ENCODE measurements at places on chromosomes 2 and 18.

GRCh38 chr2:111634050-111634794, 249.8 kb downstream of the ANAPC1 start:
- DNase-seq: no peak

- no peak for DNase-seq
These were observed 96.8 kb downstream of the STPG4 start for GRCh38 chr2:47058003-47058931.

DNA sequence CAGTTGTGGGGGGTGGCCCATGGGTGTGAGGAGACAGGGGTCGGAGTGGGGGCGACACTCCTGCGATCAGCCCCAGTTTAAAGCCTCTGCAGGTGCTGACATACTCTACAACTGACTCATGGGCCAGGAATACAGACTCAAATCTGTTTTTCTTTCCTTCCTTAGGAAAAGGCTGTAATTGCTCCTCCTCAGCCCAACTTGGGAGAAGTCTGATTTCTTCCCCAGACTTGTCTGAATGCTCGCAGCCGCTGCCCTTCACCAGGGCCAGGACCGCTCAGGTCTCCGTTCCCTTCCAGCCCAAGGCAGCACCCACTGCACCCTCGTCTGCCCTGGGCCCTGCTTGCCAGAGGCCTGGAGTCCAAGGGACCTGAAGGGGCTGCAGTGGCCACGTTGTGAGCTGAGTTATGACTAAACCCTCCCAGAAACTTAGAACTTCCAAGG, 41.3 kb downstream of the RHOB start:
- DNase-seq: no peak

GRCh38 chr18:77119851-77120491, 12.6 kb downstream of the MBP start:
- peak; percentile 27 for DNase-seq

GRCh38 chr2:232329716-232330067, 48.9 kb upstream of the ALPP start:
- no peak for DNase-seq

DNA sequence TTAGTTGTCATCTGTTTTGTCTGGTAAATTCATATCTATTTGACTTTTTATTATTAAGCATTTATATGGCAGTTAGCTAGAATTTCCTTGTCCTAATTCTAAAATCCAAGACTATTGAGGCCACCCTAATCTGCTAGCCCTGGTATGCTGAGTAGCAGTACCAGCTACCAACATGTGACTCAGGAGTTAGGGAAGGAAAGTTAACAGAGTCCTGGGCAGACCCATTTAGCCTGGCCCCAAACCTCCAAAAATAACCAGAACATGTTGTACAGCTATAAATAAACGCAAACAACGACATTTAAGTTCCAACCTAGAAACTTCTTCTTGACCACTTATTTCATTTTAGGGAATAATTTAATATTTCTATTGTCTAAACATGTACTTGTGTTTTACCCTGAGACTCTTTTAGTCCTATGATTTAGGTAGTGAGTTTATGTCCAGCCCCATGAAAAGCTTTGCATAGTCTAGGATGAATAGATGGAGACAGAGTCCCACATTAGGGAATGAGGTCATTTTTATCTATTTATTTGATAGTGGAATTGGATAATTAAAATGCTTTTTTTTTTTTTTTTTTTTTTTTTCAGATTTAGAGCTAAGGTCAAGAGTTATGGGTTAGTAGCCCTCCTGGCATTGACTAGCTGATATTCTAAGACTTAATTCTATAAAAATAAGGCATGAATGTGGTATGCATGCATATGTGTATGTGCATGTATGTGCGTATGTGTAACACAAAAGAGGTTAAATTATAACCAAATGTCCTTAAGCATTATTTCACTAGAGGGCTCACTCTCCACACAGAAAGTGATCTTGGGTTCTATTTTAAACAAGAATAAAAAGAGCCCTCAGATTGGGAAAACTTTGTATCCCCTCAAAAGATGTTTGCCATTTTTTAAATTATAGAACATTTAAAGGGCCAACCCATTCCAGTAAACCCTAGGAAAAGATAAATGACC, 160.1 kb upstream of the MAPRE2 start:
- no peak for DNase-seq

GRCh38 chr18:65435534-65435933, 315.3 kb upstream of the CDH7 start:
- DNase-seq: no peak

DNA sequence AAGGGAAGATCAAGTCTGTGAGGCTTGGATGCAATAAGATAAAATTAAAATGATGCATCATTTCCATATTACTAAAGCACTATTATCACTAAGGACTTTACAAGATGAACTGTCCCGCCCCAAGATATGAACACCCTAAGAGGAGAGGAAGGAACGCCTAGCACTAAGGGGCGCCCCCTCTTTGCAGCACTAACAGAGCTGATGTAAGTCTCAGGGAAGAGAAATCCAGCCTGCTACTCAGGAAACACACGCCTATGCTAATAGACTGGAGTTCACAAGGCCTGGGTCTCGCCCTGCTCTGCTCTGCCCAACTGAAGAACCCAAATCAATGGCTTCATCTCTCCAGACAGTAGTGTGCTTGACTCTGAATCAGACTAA, 6.1 kb downstream of the INO80C start:
- DNase-seq: no peak

GRCh38 chr2:218959761-218960308, 369 bp downstream of the CDK5R2 start:
- no peak for DNase-seq

- DNase-seq: no peak
These were observed 769.9 kb downstream of the TSN start for GRCh38 chr2:122525336-122525735.

DNA sequence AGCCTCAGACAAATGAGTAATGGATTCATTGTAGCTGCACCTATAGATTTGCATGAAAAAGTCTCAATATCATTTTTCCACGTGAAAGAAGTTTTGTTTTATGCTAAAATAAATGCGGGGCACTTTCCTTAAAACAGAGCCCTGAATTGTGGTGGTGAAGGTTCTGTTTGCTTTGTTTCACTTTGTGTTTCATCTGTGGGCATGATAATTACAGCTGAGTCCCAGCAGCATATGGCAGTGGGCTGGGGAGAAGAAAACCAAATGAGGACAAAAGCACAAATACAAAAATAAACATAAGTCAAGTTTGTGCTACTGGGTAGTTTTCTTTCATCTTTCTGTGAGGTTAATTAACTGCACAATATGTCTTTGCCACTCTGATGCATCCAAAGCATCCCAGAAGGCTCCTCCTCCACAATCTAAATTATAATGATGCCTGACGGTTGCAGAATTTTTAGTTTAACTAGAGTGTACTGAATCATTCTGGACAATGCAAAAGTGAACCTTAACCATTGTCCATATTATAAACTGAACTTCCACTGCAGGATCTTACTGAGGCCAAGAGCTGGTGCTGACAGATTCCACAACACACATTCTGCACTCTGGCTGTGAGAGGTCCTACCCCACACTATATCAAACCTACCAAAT, 97.6 kb downstream of the DSC3 start:
- no peak for DNase-seq

GRCh38 chr2:111912547-111912946, 14.1 kb downstream of the MERTK start:
- DNase-seq: no peak

DNA sequence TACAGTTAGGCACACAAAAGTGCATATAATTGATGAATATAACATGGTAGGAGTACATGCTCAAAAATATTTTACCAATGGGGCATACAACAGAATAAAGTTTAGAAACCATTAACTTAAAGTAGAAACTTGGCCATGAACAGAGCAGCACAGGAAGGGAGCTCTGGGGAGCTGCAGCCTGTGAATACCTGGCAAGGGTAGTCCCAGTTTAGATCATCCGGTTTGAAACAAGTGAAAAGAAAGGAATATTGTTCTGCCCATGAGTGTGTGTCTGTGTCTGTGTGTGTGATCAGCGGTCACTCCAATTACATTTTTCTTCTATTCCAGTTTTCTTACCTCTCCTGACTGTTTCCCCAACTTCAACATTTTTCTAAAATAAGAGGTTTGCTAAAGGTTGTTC, 233.0 kb downstream of the ALK start:
- no peak for DNase-seq

DNA sequence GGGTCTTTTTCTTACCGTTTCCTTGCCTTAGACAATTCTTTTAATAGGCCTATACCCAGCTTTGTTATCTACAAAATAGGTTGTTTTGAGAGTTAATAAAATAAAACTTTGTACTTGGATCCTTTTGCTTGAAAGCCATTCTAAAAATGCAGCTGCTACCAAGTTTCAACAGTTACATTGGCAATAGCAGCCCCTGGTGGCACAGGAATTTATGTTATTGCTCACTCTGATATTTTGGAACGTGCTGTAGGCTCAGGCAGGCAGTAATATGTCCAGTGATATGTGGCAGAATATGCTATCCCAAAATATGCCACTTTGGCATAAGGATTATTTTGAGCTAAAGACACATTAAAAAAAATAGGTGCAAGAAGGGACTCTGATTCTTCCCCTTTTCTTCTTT, 6.7 kb upstream of the COMMD1 start:
- DNase-seq: no peak

DNA sequence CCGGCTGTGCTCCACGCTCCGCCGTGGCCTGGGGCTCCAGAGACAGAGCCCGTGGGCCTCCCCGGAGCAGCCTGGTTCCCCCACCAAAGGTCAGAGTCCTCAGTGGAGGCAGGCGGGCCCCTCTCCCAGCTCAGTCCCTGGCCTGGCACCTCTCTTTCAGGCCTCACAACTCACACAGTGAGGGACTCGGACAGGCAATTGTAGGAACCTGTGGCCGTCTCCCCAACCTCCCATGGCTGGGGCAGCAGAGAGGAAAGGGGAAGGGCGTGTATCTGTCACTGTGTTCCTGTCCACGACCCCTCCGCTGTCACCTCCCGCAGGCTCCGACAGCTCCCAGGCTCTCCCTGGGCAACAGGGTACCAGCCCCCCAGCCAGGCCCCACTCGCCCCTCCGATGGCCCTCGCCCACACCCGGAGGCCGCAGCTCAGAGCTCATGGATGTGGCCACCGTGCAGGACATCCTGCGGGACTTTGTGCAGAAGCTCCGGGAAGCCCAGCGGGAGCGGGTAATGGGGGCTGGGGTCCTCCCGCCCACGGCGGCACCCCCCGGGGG, 32.4 kb upstream of the SNED1 start:
- no peak for DNase-seq

- peak; percentile 62 for DNase-seq
These were observed 7.0 kb upstream of the NDUFV2 start for GRCh38 chr18:9095297-9096006.

DNA sequence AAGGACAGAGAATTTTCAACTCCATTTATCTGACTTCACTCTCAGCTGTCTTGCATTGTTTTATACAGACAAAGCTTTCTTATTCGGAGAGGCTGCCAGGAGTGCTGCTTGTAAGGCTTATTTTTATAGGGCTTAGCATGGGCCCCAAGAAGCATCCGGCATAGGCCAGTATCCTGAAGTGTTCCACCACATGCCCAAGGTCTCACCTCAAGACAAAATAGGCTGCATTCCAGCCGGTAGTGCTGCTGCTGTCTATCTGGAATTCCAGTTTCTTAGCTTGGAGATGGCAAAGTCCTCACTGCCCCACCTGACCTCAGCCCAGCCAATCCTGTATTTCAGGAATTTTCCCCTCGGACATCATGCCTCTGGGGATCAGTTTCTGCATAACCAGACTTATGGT, 47.6 kb upstream of the MCFD2 start:
- no peak for DNase-seq

All from activated T-cell treated with anti-CD3 and anti-CD28 coated beads, Interleukin-2, amount 50 U/mL, for 24 hours (primary cell).